ENCODE measurements at places on chromosomes 2 and 18.

GRCh38 chr2:202780514-202781021 lies 91.0 kb downstream of the ICA1L start:
- DNase-seq, result no peak

DNA sequence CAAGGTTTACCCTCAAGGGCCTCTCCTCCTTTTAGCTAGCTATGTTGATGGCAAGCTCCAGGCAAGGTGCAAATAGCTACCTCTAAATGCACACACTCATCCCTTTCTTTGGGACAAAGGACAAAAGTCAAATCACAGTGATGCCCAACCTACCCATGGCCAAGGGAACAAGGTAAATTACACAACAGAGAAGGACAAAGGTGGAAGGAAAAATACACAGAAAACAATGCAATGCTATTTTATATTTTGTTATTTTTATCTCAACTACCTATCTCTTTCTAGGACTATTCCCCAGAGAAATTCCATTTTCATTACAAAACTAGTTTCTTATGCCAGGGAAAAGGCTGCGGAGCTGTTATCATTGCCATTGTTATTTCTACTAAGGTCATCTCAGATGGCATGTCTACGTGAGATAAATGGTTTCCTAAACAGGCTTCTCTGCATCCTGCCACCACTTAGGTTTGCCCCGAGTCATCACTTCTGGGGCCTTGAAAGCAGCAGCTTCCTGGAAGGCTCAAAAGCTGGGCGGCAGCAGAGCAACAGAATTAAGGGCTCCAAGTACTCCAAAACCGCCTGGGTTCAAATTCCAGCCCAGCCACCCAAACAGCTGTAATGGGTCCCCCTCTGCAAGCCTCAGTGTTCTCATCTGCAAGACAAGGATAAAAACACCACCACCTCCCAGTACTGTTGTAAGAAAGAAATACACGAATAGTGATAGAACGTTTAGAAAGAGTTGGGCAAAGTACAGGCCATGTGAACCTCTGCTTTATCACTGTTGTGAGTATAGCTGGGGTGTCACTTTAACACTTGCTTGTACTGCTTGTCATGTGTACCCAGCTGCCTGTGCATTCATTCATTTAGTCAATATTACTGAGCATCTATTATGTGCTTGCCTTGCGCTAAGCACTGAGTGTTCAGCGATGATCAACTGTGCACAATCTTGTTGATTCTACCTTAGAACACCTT lies 20.9 kb downstream of the BCL2 start:
- no peak for DNase-seq

DNA sequence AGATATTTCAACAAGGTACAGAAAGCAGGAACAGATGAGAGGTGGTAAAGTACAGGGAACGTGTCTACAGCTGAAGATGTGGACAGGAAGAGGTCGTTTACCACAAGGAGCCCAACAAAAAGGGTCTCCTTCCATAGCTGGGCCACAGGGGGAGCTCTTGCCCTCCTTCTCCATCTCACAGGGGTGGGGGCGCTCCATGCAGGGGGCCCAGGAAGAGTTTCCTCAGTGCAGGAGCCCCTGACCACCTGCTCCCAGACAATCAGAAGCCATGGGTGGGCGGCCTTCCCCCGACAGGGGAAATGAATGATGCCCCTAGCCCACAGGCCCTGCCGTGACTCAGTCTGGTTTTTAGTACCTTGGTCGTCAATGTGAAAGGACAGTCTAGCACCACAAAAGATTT lies 163.6 kb upstream of the ZNF516 start:
- DNase-seq, result no peak

- DNase-seq, result no peak
Measured at GRCh38 chr18:31774962-31775361, 14.3 kb upstream of the SLC25A52 start.

DNA sequence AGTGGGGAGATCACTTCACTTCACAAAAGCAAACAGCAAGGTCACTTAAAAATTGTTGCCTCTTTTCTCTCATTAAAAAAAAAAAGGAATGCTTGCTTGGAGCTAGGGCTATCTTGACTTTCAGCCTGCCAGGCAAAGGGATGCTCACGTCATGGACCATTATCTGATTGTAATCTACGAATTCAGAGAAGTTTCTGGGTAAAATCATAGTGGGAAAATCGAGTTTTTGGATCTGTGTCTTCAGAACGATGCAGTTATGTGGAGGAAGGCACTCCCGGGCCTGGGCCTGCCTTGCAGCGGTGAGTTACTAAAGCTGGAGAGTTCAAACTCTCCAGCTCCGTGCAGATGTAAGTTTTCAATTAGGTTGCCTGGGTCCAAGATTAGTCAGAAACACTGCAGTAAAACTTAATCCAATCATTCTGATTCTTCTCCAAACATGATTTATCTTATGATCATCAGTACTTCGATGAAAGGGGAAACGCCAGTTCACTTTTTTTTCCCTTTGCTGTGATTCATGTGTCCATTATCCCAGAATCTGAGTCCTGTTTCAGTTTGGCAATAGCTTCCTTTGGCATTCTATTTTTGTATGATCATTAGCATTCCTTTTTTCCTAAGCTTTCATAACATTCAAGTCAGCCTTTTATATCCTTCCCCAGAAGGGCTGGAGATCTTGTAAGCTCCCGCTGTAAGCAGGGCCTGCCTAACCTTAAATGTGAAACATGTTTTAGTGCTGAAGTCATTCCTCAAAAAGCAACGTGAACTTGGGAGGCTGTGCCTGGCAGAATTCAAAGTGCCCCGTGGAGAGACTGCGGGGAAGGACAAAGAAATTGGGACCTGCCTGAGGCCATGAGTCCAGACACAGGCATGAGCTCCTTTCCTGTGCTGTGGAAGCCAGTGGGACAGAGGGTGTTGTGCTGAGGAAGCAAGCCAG lies 119.3 kb upstream of the TWIST2 start:
- peak; percentile 27 for DNase-seq

DNA sequence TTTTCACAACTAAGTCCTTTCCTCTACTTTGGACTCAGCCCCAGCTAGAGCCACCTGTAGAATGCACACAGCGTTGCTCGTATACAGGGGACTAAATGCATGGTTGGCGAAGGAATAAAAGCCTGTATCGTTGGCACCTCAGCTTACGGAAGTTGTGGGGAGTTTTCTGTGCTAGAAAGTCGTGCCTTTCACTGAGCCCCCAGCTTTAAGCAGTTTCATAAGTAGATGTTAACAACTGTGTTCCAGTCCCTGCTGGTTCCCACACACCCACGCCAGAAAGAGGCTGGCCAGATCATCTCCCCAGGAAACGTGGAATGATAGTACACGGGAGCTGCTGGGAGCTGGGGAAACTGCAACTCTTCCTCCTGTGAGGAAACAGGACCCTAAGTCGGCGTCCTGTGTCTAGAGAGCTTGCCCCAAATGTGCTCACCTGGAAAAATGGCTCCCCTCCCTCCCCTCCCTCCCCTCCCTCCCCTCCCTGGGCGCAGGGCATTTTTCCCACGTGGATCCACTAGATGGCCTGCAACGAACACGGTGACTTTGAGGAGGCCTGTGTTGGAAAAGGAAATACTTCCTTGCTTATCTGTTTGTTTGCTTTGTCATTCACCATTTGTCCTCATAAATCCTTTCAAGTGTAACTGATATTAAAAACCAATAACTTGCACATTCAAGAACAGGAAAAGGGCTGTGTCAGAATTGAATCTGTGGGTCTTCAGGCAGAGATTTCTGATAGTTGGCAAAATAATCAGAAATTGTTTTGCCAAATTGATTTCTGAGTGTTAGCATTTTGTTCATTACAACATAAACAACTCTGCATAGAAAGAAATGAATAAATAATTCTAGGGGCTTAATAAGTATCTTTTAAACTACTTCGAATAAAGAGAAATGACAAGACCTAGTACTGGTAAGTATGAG lies 43.9 kb upstream of the RFX8 start:
- peak; percentile 20 for DNase-seq

DNA sequence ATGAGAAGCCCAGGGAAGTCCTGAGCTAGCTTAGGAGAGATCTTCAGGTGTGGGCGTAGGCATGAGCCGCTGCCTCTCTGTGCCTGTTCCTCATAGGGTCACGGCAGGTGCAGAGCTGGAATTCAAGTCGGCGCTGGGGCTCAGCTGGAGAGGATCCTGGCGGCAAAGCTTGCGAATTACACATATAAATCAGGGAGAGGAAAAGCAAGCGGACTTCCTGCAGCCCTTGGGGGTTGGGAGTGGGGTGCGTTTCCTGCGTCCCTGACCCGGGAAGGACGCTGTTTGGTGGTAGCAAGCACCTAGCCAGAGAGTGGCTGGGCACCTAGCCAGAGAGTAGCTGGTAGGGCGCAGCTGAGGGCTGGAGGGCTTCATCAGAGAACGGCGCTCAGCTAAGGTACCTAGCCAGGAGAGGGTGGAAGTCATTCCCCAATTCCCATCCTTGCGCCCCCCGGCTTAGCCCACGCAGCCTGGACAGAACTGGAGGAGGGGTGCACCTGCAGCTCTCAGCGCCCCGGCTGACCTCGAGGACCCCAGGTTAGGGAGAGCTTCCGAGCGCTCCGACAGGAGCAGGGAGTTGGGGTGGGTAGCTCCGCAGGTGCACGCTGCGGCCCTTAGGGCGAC lies 459 bp upstream of the EFR3B start:
- DNase-seq, result peak; percentile 54

GRCh38 chr2:165002638-165003037 lies 47.3 kb upstream of the SLC38A11 start:
- no peak for DNase-seq

GRCh38 chr2:156803243-156803642 lies 367.1 kb downstream of the GPD2 start:
- no peak for DNase-seq

- DNase-seq, result no peak
Measured at GRCh38 chr2:203858176-203858575, 9.4 kb upstream of the CTLA4 start.

- DNase-seq, result no peak
Measured at GRCh38 chr2:119009110-119009509, 67.1 kb downstream of the MARCO start.

- no peak for DNase-seq
Measured at GRCh38 chr2:73896362-73897239, 3.8 kb downstream of the ACTG2 start.

- DNase-seq, result no peak
Measured at GRCh38 chr2:180660881-180661685, 319.3 kb upstream of the UBE2E3 start.

DNA sequence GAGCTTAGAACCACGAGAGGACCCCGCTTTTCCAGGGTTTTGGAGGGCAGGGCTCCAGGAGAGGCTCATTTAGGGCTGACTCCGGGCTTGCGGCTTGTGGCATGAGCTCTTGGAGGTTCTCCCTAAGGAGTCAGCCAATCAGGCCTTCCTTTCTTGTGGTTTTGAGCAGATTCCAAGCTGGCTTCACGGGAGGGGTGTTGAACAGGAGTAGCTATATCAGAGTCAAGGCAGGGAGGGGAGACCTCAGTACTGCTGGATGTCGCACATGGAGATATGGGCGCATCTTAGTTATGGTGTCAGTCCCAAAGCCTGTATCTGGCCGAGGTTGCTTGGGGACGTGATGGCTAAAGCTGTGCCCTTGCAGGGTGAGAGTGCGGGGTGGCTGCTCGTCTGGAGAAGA lies 98.6 kb downstream of the AGAP1 start:
- DNase-seq, result no peak

- DNase-seq, result no peak
Measured at GRCh38 chr18:66066191-66066590, 315.4 kb downstream of the CDH7 start.

GRCh38 chr2:182904844-182905243 lies 38.4 kb upstream of the FRZB start:
- no peak for DNase-seq

DNA sequence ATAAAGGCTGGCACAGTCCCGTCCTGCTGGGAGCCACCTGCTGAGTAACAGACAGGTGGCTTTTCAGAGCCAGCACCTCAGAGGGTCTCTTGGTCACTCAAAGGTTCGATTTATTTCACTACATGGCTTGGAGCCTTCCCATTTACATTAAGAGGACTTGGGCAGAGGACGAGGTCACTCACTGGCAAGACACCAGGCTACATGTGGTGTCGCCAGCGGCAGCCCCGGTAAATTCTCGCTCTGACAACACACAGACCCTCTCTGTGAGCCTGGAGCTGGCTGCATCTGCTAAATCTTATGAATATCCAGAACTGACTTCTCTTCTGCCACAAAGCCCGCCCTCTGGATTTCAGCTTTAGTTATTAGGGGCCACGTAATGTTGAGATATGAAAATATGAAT lies 254.7 kb downstream of the VAPA start:
- DNase-seq, result no peak

DNA sequence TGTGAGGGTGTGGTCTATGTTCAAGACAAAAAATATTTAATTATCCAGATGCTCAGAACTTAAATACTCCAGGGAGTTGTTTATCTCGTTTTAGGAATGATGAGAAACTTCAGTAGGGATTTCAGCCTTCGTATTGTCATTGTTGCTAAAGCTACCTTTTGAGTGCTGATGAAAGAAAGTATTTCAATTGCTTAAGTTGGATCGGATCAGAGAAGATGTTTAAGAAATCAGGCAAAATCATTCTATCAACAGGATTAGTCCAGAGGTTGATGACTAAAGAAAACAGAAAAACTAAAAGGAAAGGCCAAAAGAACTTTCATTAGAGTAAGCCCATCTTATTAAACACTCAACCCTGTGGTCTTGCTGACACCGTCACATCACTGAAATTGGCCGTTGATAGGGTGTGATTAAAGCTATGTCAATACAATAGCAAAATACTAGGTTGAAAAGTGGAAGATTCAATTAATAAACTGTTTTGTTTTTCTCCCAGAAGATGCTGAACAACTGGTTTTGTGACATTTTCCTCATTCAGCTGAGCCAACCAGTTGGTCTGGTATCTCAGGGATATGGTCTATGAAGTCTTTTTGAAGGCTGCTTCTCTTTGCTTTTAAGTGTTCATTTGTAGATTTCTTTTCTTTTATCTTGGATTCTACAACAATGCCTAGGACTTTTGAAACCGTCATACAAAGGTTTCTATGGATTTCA lies 551.7 kb downstream of the SLC4A3 start:
- no peak for DNase-seq

- DNase-seq, result no peak
Measured at GRCh38 chr18:6951336-6952090, 166.1 kb downstream of the LAMA1 start.

DNA sequence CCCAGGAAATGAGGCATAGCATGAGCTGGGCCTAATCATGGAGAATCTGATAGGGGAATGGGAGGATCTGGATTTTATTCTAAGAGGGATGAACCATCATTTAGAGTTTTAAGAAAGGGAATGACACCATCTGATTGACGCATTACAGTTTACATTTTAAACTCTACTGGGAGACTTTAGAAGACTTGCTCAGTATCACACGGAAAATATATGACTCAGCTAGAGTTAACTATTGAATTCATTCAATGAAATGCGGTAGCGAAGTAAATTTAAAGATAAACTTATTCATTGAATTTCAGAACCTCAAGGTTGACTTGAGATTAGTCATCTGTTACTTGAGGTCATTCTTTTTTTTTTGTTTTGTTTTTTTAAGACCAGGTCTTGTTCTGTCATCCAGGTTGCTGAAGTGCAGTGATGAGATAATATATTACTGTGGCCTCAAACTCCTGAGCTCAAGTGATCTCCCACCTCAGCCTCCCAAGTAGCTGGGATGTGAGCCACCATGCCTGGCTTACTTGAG lies 25.0 kb downstream of the MC4R start:
- DNase-seq, result no peak

- DNase-seq, result no peak
Measured at GRCh38 chr18:75762758-75763157, 335.3 kb upstream of the SMIM21 start.

- no peak for DNase-seq
Measured at GRCh38 chr2:233247116-233247515, 4.4 kb upstream of the ATG16L1 start.

- DNase-seq, result peak; percentile 20
Measured at GRCh38 chr18:9673296-9674251, 34.5 kb upstream of the RAB31 start.
